Activated T-helper 9 cell treated with anti-CD3 and anti-CD28 coated beads, Interleukin-2, amount 50 U/mL, for 16 hours (primary cell): ENCODE measurements at places on chromosomes 16 and 17.

DNA sequence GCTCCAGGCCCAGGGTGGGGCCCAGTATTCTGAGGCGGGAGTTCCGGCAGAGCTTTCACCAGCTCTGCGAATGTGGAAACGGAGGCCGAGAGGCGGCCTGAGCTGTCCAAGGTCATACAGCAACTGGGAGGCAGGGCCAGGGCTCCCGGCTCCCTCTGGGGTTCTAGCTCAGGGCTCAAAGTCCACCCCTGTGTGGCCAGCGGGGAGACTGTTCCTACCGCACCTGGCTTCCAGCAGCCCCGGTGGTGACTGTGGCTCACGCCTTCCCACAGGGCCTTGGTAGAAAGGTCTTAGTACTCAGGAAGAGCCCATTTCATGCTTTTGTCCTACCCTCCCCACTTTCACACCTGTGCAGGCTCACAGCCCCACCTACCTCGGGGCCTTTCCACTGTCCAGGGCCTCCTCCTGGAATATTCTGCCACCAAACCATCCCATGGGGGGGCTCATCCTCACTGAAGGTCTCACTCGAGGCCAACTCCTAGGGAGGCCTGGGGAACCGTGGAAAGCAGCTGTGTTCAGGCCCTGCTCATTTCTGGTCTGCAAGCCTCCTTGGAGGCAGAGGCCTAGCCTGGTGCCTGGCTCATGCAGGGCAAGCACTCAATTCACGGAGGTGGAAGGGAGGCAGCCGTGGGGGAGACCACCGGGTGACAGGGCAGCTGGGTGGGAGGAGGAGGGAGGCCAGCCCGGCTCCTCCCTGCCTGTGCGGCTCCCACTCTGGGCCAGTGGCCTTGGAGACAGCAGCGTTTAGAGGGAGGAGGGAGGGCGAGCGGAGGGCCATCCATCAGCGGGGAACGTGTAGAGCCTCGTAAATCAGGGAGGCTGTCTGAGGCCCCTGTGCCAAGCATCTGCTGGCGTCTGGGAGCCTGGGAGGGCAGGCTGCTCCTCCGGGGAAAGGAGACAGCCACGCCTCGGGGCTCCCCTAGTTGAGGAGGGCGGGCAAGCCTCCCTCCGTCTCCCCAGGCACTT lies 12.7 kb upstream of the DOC2B start:
- DNase-seq, result no peak

DNA sequence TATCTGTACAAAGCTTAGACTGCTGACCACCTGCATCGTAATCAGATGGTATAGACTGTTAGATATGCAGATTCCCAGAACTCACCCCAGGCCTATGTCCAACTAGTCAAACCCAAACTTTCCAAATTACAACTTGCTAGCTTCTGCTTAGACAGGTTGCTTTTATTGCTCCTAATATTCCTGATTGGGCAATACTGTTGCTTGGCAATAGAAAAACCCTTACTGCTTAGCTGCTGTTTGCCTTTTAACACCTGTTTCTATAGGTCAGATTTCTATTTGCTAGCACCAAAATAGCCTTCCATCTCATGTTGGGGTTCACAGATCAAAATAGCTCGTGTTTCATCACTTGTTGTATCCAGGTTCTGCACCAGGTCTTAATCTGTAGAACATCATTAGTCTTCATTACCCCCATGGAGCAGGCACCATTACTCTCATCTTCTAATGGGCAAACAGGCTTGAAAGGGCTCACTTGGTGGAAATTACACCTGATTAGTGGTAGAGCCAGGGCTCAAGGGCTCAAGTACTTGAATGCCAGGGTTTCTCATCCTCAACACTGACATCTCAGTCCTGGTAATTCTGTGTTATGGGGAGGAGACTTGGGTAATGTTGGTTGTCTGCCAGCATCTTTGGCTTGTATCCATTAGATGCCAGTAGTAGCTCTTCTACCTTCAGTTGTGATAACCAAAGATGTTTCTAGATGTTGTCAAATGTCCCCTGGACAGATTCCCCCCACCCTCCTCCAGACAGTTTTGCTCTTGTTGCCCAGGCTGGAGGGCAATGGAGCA lies 2.7 kb downstream of the ZP2 start:
- no peak for DNase-seq

DNA sequence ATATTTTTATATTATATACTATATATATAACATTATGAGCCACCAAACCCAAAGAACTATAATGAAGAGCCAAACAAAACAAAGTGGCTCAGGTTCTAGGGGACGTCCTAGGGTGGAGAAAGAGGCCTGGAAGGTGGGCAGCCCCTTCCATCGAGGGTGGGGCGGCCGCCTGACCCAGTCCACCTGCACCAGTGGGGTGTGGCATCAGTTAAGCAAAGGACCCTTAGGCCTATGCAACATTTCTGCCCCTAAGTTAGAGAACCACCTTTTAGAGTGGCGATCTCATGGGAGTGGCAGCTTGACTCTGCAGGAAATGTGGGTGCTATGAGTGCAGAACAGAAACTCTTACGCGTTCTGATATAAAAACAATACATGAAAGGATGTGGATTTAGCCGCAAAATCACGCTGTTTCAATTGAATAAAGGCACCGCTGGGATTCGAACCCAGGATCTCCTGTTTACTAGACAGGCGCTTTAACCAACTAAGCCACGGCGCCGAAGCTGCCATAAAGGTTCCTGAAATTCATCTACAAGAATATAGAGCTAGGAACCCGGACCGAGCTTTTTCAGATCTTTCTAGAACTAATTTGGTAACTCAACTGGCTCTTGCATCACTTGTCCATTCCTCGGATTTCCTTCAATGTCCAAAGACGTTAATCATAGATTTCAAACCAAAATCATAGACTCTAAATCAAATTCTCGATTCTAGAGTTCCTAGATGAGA lies 15.6 kb upstream of the AURKB start:
- DNase-seq, result peak; percentile 47

DNA sequence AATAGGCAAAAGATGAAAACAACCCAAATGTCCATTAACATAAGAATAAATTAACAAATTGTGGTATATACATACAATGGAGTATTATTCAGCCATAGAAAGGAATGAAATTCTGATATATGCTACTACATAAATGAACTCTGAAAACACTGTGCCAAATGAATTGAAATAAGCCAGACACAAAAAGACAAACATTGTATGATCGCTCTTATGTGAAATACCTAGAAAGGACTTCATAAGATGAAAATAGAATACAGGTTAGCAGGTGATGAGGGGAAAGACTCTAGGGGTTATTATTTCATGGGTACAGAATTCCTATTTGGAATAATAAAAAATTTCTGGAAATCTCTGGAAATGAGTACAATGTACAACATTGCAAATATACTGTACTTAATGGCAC lies 80.2 kb downstream of the BRIP1 start:
- no peak for DNase-seq

- DNase-seq, result no peak
Observed at GRCh38 chr16:79954921-79955705, 354.6 kb upstream of the MAF start.

DNA sequence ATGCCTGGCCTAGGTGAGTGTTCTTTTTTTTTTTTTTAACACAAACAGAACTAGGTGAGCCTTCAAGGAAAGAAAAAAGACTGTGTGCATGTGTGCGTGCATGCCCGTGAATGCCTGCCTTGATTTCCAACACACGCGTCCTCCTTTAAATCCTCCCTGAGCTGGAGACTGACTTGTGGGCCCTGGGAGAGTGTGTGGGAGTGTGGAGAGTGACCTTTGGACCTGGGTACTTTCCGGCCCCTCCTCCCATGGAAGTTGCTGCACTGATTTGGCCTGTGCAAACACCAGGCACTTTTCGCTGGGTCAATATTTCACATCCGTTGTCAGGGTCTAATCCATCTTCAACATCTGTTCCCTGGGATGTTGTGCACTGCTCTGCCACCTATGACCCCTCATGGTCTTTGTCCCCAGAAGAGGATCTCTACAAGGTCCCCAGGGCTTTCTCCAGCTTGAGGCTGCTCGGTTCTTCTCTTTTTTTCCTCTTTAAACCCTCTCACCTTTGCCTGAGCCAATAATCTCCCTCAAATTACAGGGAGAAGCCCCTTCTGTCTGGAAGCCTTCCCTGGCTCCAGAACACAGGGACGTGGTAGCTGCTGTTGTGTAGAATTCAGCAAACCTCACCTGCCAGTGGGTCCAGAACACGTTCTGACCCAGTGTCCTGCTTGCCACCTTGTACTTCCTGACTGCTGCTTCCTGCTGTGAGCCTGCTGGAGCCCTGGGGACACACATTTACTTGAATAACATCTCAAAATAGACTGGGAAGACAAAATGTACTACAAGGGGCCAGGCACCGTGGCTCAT lies 20.8 kb upstream of the ATP5MC1 start:
- DNase-seq, result no peak

DNA sequence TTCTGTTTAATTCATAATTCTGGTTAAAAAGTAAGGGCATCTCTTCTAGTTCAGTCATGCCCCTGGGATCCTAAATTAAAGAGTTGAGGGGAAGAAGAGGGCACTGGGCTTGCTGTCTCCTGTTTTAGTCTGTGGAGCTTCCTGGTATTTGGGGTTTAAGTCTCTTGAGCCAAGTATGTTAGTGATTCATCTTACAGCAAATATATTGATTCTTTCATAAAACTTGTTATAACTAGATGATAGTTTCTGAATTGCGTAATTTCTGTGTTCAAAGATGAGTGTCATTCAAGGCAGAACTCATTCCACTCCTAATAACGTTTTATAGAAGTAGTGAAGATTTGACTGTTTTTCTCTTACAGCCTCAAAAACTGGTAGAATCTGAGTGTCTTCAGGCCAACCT lies 1.7 kb downstream of the TXNDC17 start:
- no peak for DNase-seq

- peak; percentile 72 for DNase-seq
Observed at GRCh38 chr17:76515274-76515949, 14.2 kb upstream of the RHBDF2 start.

GRCh38 chr17:49217651-49218413 lies 7.3 kb downstream of the ABI3 start:
- no peak for DNase-seq

DNA sequence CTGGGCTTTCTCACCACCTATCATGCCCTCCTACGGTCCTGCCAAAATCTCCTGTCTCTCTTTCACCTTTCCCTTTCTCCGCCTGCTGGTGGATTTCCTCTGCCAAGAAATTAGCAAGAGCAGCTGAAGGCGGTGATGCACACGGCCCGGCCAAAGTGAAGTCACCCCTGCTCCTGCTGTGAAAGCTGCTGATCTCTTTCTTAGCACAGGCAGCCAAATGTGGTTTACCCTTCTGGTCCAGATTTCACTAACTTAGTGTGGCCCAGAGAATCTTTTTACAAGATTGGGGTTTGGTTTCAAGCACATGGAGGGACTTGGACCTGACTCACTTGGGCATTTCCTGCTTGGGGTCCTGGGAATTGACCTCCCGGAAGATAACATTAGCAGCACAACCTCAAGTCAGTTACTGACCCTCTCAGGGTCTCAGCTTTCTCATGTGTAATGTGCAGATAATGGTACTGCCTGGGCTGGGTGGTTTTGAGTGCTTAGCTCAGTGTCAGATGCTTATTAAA lies 155.7 kb downstream of the SOCS1 start:
- no peak for DNase-seq

GRCh38 chr17:82320956-82321927 lies 3.8 kb upstream of the CD7 start:
- DNase-seq, result peak; percentile 75

DNA sequence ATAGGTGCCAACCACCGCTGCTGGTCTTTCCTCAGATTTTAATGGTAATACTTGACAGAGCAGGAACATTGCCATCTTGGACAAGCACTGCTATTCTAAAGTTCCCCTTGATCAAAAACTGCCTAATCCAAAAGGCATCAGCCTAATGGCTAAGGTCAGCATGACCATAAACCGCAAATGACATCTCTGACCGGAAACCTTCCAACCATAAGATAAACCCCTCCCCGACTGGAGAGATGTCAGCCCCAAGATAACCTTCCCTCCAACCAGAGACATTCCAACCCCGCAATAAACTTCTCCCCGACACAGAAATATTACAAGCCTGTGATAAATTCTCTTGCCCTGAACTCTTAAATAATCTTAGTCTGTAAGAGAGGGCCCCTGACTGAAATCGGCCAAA lies 7.4 kb upstream of the DHX40 start:
- no peak for DNase-seq

- no peak for DNase-seq
Observed at GRCh38 chr16:51134269-51134812, 16.7 kb downstream of the SALL1 start.

DNA sequence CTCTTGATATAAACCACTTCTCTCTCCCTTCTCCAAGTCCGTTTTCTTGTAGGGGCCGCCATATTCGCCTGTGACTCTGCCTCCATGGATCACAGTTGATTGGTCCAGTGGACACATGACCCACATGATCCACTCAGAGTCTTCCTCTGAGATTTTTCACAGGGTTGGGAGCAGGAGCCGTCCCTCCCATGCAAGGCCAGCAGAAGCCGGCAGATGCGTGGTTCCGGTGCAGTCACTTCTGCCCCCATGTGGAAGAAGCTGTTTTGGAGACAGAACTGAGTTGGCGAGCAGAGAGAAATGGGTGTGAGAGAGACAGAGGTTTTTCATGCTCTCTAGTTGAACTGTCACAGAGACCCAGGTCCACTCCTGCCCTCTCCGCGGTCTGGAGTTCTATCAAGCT lies 83.3 kb downstream of the C16orf95 start:
- no peak for DNase-seq

DNA sequence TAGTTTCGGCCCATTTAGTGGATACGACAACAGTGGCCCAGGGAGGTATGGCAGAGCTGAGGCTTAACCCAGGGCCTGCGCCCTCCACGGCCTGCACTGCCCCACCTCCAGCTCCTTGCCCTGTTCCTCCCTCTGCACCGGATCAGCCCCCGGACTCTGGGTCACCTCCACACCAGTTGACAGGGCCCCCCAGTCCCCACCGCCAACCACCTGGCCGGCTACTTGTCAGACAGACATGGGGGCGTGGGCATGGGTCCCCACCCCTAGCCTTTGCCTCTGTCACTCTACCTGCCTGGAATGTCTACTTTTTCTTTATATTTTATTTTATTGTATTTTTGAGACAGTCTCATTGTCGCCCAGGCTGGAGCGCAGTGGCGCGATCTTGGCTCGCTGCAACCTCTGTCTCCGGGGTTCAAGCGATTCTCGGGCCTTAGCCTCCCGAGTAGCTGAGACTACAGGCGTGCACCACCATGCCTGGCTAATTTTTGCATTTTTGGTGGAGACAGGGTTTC lies 3.0 kb upstream of the ACTG1 start:
- DNase-seq, result no peak

GRCh38 chr17:79255926-79256585 lies 181.4 kb downstream of the ENGASE start:
- DNase-seq, result no peak

GRCh38 chr17:77377710-77378235 lies 237.0 kb downstream of the SEC14L1 start:
- DNase-seq, result no peak

DNA sequence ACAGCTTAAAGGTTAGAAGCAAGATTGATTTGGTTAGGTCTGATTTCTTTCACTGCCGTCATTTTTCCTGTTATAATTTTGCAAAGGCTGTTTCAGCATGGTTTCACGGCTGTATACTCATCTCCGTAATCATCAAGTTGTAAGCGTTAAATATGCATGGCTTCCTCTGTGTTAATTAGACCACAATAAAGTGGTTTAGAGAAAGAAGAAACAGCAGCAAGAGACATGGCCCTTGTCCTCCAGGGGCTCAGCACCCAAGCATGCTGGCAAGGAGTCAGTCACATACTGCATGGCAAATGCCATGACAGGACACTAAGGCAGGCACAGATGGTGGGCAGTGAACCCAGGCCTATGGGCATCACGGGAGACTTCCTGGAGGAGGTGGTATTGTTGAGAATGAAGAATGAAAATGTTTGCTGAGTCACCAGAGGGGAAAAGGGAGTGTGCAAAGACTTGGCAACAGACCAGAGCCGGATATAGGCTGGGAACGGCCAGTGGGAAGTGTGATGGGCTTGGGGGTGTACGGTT lies 61.4 kb upstream of the PLCG2 start:
- DNase-seq, result no peak
